Activated CD8-positive, alpha-beta memory T cell treated with anti-CD3 and anti-CD28 coated beads for 4 hours (primary cell): ENCODE measurements at places on chromosomes 16 and 17.

- no peak for DNase-seq
Measured at GRCh38 chr17:19652595-19652994, 4.0 kb downstream of the ALDH3A2 start.

GRCh38 chr17:45997624-45998023 is 1.4 kb upstream of the STH start:
- DNase-seq: no peak

DNA sequence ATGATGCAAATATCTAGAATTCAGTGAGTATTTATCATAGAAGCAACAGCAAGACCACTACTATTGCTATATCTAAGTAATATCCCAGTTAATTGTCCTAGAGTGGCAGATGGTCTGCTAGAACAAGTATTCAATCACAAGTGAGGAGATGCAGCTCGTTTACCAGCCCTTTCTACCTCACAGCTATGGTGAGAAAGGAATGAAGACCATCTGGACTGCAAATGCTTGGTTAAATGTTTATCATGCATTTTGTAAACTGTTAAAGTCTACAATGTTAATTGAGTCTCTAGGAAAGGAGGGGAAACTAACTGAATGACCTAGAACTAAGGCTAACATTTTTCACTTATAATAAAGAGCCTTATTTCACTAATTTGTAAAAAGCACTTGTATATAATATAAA is 52.5 kb downstream of the CNOT1 start:
- DNase-seq: no peak

GRCh38 chr17:28743243-28744103 is at the start of gene TRAF4:
Gene TRAF4 (plus strand): TSS chr17:28744011. CDS start chr17:28744113, 102 bp downstream.
- peak; percentile 55 for DNase-seq

DNA sequence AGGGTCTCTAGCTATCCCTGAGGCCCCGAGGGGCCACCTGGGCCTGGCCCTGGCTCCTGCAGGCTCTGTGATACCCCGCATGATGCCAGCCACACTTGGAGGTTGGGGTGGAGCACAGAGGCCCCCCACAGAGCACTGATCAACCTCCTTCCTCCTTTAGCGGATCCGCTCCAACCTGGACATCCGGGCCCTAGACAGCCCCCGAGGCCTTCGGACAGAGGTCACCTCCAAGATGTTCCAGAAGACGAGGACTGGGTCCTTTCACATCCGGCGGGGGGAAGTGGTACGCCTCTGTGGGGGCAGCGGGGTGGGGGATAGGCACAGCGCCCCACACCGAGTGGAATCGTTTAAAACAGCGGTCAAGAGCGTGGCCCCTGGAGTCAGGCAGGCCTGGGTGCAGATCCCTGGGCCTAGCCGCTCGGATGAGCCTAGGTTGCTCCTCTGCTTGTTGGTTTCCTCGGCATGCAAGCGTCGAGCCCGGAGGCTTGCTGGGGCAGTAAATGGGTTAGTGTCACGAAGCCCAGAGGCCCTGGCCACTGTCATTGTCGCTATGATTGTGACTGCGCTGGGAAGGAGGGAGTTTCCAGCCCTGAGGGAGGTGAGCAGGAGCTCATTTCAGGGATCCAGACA is 9.9 kb downstream of the ITGB4 start:
- DNase-seq: no peak

- DNase-seq: no peak
Measured at GRCh38 chr16:25035494-25036405, 20.6 kb upstream of the ARHGAP17 start.

DNA sequence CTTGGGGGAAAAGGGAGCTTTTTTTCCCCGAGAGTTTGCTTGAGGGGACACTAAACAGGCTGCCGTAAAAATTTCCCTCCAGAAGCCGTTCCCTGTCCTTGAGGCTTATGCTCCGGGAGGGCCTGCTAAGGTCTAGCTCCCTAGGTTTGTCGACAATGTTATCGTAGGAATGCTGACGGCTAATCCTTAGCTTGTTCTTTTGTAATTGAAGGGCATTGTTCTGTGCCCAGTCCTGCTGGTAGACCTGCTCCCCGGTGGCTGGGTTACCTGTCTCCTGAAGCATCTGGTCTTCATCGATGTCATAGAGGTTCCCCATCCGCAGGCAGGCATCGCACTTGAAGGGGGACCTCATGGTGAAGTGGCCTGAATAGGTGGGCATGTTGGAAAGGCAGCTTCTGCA is 418.7 kb downstream of the GRIN2A start:
- DNase-seq: no peak

DNA sequence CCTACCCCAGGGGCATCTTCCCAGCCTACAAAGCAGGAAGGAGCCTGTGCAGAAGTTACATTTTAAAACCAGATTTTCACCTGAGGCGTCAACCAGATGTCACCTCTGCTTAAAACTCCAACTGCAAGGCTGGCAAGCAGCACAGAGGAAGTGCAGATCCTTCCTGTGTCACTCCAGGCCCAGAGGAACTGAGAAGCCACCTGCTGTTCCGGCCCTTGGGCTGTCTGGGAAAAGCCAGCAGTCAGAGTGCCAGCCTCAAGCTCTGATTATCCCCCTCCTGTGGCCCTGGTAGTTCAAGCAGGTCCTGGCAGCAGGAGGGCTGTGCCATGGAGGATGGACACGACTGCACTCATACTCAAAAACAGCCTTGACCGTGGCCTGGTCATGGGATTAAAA is 10.2 kb downstream of the POLR2C start:
- DNase-seq: no peak

DNA sequence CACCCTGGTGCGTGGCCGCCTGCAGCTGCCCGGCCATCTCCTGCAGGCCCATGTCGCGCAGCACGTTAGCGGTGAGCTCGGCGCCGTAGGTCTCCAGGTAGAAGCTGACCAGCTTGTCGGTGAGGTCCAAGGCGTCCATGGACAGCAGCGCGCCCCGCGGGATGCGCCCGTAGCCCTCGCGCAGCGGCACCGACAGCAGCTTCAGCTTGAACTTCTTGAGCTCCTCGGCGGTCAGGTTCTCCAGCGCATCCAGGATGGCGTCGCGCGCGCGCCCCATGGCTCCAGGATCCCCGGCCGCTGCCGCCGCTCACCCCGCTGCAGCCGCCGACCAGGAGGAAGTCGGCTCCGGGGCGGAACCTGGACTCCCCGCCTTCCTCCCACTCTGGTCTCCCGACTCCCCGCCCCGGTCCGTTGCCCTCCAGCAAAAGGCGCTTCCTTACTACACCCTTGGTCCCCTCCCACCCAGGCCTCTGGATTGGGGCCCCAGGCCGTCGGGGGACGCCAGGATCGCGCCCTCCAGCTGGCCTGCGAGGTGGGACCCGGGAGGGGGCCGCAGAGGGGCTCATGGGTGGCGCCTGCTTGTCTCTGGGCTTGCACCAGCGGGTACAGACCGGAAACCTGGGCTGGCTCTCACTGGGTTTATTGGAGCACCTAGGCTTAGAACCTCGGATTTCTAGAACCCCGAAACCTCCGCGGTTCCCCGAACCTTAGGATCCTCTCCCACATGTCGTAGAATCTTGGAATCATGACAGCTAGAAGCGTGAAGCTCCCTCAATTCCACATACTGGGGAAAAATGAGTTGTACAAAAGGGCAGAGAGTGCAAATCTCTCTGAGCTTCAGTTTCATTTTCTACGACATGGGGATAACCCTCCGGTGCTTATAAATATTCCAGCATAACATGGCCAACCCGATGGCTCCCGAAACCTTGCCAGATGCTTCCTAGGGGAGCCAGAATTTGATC is at the start of gene PYCARD:
TSS of gene PYCARD (minus strand) at position 347 of the 962 bp plus-strand sequence. CDS start at position 277, 70 bp downstream.
- DNase-seq: no peak

DNA sequence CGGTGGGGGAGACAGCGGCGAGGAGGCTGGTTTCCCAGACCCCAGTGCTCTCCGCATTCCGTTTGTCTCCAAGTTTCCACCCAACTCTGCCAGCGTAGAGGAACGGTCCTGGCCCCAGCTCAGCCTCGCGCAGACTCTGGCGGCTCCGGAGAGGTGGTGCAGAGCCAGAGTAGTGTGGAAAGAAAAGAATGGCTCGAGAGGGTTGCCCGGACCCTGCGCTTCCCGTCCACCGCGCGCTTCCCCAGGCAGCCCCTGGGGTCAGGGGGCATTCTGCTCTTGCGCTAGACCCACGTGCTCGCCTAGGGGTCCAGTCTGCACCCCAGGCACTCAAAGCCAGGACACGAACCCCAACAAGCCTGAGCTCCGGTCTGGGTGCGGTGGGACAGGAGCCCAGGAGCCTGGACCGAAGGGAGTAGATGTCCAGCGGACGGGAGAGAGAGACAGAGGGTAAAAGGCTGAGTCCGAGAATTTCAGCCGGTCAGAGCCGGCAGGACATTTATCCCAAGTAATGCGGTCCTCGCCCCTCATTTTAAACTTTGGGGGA is 3.8 kb downstream of the PMP22 start:
- DNase-seq: no peak

GRCh38 chr16:82583422-82583821 is 43.3 kb upstream of the CDH13 start:
- DNase-seq: no peak

GRCh38 chr16:797120-797420 is 3.5 kb downstream of the GNG13 start:
- no peak for DNase-seq

GRCh38 chr16:57069635-57070370 is 22.6 kb upstream of the CPNE2 start:
- DNase-seq: no peak

DNA sequence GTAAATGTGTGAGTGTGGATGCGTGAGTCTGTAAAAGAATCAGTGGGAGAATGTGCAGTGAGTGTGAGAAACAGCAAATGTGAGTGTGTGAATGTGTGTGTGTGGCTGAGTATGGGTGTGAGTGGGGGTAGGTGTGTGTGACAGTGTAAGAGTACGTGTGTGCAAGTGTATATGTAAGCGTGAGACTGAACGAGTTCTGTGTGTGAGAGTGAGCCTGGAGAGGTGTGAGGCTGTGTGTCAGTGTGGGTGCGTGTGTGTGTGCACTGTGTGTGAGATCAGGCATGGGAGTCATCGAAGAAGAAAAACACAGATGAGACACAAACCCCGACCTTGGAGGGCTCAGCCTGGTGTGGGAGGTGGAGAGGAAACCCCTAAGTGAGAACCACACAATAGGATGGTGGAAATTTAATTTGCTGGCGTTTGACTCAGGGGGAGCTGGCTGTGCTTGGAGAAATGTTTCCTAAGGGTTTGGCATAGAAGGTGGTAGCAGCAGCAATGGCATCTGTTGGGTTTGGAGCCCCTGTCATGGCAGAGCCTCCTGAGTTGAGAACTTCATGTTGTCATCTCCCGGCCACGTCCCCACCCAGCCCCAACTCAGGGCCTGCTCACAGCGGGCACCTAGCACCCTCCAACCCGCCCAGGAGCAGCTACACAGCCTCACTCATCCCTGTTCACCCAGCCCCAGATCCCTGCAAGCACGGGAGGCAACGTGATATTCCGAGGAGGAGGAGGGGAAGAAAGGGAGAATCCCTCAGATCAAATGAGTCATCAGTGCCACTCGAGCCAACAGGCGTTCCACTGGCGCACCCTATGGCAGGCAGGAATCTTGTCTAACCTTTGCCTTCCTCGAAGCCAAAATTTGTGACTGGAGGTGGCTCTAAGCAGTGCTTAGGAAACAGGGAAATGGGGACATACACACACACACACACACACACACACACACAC is 14.3 kb upstream of the NUBP1 start:
- DNase-seq: no peak

DNA sequence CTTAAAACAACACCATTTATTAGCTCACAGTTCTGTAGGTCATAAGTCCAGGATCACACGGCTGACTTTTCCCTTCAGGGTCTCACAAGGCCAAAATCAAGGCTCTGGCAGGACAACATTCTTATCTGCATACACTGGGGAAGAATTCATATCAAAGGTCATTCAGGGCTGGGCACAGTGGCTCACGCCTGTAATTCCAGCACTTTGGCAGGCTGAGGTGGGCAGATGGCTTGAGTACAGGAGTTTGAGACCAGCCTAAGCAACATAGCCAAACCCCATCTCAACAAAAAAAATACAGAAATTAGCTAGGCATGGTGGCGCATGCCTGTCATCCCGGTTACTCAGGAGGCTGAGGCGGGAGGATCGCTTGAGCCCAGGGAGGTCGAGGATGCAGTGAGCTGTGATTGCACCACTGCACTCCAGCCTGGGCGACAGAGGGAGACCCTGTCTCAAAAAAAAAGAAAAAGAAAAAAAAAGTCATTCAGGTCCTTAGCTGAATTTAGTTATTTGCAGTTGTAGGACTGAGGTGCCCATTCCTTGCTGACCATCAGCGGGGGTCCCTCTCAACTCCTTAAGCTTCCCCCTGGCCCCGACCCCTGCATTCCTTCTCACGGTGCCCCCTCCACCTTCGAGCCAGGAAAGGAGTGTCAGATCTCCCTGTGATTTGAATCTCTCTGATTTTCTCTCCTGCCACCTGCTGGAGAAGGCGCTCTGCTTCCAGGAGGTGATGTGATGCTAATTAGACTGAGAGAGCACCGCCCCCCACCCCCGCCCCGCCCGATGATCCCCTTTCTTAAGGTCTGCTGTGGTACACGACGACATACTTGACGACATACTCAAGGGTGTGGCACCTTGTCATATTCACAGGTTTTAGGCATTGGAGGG is 91.8 kb upstream of the CLEC18A start:
- DNase-seq: no peak

DNA sequence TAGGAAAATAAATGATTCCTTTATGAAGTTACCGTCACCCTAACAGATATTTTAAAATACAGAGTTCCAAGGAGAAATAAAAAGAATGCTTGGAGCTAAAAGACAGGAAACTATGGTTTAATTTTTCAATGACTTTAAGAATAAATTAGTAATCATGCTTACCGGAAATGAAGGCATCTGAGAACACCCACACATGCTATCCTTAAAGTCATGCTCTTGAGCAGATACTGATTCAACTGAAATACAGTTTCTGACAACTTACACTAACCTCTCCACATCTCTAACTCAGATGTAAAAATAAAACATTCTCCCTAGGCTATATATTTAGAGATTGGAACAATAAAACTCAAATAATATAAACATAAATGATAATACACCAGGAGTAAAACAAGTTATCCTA is 7.8 kb downstream of the PSMD12 start:
- no peak for DNase-seq

DNA sequence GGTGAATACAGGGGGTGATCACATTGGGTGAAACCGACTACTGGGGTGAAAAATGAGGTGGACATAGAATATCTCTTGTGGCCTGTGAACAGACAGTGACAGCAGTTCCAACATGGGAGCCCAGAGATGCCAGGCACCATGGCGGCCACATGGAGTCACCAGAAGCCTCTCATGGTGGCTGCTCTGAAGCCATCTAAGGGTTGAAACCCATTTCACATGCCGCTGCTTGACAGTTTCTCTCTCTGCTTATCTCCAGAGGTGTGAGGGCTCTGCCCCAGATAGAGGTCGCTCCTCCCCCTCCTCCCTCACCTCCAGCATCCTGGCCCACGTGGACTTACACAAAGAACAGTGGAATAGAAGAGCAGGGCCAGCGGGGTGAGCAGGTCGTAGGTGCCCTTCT is 37.9 kb upstream of the PIK3R6 start:
- DNase-seq: no peak

DNA sequence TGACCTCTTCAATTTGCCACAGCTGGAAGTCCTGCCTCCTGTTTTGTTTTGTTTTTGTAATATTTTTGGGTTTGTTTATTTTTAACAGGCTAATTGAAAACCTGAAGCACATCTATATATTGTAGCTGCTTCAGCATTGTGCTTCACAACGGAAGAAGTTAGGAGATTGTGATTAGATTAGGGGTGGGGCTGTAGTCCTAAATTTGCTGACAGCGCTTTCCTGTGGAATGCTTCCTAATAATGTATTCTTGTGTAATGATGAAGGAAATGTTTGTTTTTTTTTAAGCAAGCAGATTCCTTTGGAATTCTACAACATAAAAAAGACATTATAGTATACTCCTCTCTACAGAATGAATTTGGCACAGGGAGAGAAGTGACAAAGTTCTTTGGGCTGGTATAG is 70.1 kb downstream of the NLK start:
- no peak for DNase-seq

GRCh38 chr17:79407385-79407784 is 203.5 kb downstream of the RBFOX3 start:
- no peak for DNase-seq

- DNase-seq: no peak
Measured at GRCh38 chr17:11853321-11854151, 143.7 kb downstream of the ZNF18 start.
